ENCODE measurements at places on chromosomes 7 and 10.

- no peak for DNase-seq
Measured at GRCh38 chr7:5354460-5355232, 69.0 kb downstream of the TNRC18 start.

GRCh38 chr7:139727151-139727705 lies 50.6 kb downstream of the HIPK2 start:
- no peak for DNase-seq

DNA sequence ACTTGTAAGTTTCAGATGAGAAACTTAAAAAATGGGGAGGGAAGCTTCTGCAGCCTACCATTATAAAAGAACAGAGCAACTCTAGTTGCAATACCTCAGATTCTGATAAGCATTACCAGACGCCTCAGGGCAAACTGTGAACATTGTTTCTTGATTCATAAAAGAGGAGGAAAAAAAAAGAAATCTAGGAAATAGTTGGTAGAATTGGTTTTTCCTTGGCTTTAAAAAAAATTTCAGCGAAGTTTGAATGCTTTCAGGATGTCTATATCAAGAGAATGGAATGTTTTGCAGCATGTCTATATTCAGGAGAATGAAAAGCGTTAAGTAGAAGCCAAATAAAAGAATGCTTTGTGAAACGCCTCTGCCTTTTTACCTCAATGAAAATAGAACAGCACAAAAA lies 17.5 kb upstream of the ANLN start:
- no peak for DNase-seq

- peak; percentile 47 for DNase-seq
Measured at GRCh38 chr7:5701085-5701914, 80.2 kb downstream of the RNF216 start.

DNA sequence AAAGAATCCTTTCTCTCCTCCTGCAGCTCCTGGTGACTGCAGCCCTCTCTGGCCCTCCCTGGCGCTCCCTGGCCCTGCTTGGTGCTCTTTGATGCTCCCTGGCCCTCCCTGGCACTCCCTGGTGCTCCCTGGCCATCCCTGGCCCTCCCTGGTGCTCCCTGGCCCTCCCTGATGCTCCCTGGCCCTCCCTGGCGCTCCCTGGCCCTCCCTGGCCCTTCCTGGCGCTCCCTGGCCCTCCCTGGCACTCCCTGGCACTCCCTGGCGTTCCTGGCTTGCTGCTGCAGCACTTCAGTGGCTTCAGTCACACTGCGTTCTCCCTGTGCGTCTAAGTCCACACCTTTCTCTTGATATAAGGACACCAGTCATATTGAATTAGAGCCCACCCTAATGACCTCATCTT lies 15.2 kb upstream of the FGFR2 start:
- DNase-seq, result no peak

DNA sequence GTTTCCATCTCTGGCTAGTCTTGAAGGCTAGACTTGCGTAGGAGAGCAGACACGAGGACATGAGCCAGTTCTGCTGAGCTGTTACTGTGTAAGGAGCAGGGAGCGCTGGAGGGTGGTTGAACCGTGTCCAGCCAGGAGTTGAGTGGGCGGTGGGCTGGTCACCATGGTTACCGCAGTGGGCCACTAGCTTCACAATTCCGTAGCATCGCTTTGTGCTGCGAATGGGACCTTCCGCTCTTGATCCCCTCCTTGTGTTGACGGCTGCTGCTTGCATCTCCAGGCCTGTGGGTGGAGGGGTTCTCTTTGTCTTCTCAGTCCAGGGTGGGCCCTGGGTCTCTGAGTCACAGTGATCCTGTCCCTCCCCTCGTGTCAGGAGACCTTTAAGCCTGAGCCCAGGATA lies 49.4 kb upstream of the OCM start:
- no peak for DNase-seq

DNA sequence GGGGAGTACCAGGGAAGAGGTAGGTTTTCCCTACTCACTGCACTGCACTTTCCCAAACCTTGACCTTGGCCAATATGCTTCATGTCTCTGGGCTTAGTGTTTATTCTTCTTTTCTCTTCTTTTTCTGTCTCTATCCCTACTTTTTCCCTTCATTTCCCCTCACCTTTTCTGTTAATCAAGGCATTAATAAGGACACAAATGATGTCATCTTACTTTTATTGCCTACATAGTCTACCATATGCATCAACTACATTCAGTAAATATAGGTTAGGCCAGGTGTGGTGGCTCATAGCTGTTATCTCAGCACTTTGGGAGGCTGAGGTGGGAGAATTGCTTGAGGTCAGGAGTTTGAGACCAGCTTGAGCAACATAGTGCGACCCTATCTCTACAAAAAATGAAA lies 13.0 kb upstream of the ZNF503 start:
- DNase-seq, result no peak

- no peak for DNase-seq
Measured at GRCh38 chr10:24494777-24495176, 228.9 kb downstream of the ARHGAP21 start.

GRCh38 chr7:45726883-45727282 lies 146.0 kb downstream of the CCDC201 start:
- no peak for DNase-seq

DNA sequence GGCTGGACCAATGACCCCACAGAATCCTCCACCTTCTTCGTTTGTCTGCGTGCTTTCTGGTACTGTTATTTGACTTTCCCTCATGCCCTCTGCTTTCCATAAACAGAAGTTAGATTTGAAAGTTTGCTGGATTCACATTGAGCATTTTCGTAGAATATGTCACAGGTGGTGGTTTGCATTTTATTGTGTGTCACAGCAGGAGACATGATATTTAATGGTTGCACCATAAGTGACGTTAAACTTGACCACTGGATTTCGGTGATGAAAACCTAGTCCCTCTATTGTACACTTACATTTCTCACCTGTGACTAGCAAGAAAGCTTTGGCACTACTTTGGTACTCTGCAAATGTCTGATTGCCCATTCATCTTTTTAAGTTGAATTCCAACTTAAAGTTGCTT lies 15.2 kb upstream of the MKX start:
- DNase-seq, result no peak

DNA sequence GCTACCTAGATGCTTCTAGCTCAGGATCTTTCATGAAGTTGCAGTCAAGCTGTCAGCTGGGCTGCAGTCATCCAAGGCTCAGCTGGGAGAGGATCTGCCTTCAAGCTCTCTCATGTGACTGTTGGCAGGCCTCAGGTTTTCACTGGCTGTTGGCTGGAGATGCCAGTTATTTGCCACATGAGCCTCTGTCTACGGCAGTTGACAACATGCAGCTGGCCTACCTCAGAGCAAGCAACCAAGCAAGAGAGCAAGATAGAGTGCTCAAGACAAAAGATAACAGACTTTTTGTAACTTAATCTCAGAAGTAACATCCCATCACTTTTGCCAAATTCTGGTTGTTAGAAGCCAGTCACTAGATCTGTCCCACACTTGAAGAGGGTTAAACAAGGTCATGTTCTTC lies 125.8 kb downstream of the TPST1 start:
- no peak for DNase-seq

- DNase-seq, result no peak
Measured at GRCh38 chr7:91899563-91899962, 19.1 kb upstream of the MTERF1 start.

GRCh38 chr10:12212454-12212853 lies 16.5 kb downstream of the CDC123 start:
- DNase-seq, result no peak

- no peak for DNase-seq
Measured at GRCh38 chr10:29823553-29824080, 188.8 kb upstream of the SVIL start.

- no peak for DNase-seq
Measured at GRCh38 chr7:156577645-156578577, 62.7 kb upstream of the RNF32 start.

- DNase-seq, result no peak
Measured at GRCh38 chr7:41297166-41297565, 405.7 kb downstream of the INHBA start.

DNA sequence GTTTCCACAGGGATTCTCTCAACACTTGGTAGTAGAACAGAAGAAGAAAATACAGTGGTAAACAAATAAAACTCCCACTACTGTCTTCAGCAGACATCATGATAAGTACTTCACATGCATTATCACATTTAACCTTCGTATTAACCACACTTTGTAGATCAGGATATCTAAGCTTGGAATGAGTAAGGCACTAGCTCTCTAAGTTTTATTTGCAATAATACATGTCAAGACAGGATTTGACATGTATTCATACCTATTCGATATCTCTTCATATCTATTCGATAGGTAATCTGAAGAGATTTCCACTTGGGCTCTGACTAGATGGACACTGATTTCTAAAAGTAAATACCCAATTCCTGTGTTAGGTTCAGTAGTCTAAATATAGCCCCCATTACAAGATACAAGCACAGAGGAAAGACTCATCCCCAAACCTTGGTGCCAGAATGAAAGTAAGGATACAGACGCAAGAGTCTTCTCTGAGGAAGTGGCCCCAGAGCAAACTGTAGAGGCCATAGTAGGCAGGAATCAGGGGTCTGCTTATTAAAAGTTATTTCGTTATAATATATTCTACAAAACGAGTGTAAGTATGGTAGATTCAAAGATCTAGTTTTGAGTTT lies 58.4 kb downstream of the FOXP2 start:
- DNase-seq, result no peak

DNA sequence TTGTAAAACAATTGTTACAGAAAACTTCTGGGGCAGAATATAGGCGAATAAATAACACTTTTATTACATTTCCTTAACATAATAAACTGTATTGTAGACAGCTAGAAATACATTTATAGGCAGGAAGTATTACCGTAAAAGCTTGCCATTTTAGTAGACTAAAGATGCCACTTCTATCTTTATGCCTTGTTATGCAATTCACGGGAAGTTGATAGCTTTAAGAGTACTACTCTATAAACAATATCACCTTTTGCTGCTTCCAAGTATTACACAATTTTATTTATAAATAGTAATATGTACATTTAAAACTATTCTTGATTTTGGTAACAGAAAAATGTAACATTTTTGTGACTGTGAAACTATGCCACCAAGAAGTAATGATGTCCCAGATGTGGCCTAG lies 37.9 kb downstream of the PALS2 start:
- DNase-seq, result no peak

- no peak for DNase-seq
Measured at GRCh38 chr7:78398081-78398480, 599.5 kb downstream of the PHTF2 start.

DNA sequence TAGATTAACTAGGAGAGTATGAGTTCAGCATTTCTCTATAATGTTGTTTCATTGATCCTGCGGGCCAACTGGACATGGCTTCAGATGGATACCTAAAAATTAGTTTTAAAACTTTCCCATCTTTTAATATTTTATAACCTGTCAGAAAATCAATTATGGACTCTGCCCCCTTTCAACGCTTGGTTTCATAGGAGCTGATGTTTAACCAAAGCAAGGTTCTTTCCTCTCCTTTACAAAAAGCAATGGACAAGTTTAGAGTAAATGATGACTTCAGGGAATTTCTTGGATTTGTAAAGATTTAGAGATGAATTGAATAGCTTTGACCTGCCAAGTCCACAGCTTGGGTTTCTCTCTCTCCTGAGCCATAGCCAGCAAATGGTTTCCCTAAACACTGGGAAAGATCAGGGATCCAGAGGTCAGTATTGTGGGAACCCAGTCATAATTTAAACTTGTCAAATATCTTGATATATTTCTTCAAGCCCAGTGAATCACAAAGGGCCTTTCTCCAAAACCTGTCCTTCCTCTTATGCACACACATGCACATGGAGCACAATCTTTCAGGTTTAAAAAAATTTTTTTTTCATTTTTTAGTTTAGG lies 177.1 kb downstream of the EVX1 start:
- DNase-seq, result no peak

DNA sequence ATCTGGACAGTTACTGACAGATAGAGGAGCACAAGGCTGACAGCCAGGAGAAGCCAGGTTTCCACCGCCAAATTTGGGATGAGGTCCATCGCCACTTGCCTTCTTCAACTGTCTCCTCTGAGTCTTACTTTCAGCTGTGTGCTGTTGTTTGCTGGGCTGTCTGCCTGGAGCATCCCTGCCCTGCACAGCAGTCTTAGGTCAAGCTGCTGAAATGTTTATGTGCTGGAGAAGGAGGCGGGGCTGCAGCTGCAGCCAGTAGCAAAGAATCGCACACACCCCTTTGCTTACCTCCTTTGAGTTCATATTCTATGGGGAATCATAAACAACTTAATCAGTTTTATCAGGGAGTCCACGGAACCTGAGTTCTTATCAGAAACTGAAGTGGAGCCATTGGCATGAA lies 20.1 kb upstream of the CYP3A5 start:
- no peak for DNase-seq

- no peak for DNase-seq
Measured at GRCh38 chr10:94361171-94361794, 1.5 kb downstream of the NOC3L start.

Measured in activated T-helper 9 cell treated with anti-CD3 and anti-CD28 coated beads, Interleukin-2, amount 50 U/mL, for 16 hours (primary cell).